ENCODE measurements at places on chromosomes 6 and 20. TPM values are rescaled to one million over a fixed set of nuclear protein-coding genes. Genes with fewer than 3 reads are reported as not detected.
A peak's percentile ranks its signal among the peaks of the same experiment; 100 is the strongest.

GRCh38 chr6:101110814-101111213 is 229.7 kb upstream of the ASCC3 start:
- no peaks in the 10 kb centered on the region for H3K36me3 ChIP-seq
- H3K4me1 ChIP-seq = no peaks in the 10 kb centered on the region

SLC26A8 gene
- not detected for polyA plus RNA-seq

DNA sequence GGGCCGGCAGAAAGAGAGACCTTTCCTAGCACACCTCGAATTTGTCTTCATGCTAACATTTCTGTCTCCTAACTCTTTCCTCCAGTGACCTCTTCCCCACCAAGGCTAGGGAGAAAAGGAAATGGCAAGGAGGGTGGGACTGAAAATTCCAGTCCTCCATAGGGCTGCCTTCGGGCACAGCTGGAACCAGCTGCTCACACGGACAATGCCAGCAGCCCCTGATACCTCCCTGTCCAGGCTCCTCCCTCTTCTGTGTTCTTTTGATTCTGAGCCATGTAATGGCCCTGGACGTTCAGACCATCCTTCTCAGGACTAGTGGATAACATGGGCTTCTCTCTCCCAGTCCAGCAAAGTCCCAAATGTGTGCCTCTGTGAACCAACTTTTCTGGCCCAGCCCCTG is 29.1 kb upstream of the PHACTR3 start:
- no peak overlapping the region for H3K27ac ChIP-seq
- no peaks in the 10 kb centered on the region for H3K27me3 ChIP-seq
- H3K4me1 ChIP-seq = no peaks in the 10 kb centered on the region
- H3K4me3 ChIP-seq = no peak overlapping the region
- no peak for DNase-seq
- H3K36me3 ChIP-seq = no peaks in the 10 kb centered on the region

NFATC2 gene
- 0.13 TPM for polyA plus RNA-seq

GRCh38 chr6:11785415-11785773 is 6.8 kb upstream of the ADTRP start:
- no peaks in the 10 kb centered on the region for H3K4me1 ChIP-seq
- H3K27me3 ChIP-seq = no peaks in the 10 kb centered on the region
- H3K36me3 ChIP-seq = no peaks in the 10 kb centered on the region
- H3K27ac ChIP-seq = no peak overlapping the region
- no peak overlapping the region for H3K4me3 ChIP-seq

- DNase-seq = no peak
- no peaks in the 10 kb centered on the region for H3K36me3 ChIP-seq
- no peak overlapping the region for H3K4me3 ChIP-seq
- H3K27me3 ChIP-seq = peaks cover 8% of the 10 kb centered on the region
- no peak overlapping the region for H3K27ac ChIP-seq
- no peaks in the 10 kb centered on the region for H3K4me1 ChIP-seq
These were observed 49.3 kb downstream of the CLIC5 start for GRCh38 chr6:45966340-45966739.

DNA sequence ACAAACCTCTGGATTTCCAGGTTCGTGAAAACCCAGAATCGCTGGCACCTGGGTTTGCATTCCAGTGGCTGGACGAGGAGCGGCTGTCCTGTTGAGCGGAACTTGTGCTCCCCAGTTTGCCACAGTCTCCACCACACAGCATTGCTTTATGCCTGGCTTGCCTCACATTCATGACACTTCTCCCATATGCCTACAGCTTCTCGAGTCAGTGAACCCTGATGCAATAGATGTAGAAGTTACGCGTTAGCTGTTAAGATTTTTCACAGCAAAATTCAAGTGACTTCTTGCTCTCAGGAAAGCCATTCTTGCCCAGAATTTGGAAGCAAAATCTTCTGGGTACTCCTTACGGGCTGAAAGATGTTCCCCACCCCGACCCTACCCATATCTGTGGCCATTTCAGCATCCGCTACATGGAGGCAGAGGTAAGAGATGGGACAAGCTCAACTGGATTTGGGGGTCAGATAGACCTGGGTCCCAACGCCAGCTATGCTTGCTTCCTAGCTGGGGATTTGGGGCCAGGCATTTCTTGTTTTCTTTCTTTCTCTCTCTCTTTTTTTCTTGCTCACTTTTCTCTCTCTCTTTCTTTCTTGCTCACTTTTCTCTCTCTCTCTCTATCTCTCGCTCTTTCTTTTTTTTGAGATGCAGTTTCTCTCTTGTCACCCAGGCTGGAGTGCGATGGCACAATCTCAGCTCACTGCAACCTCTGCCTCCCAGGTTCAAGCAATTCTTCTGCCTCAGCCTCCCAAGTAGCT is 12.4 kb upstream of the GDAP1L1 start:
- H3K36me3 ChIP-seq = no peaks in the 10 kb centered on the region
- no peak for DNase-seq
- no peaks in the 10 kb centered on the region for H3K27me3 ChIP-seq
- no peak overlapping the region for H3K4me3 ChIP-seq

GRCh38 chr6:140082867-140083297 is 708.4 kb upstream of the CITED2 start:
- no peaks in the 10 kb centered on the region for H3K27me3 ChIP-seq
- H3K4me3 ChIP-seq = no peak overlapping the region
- DNase-seq = no peak

- H3K4me1 ChIP-seq = peaks cover 4% of the 10 kb centered on the region
- no peak for DNase-seq
- no peak overlapping the region for H3K27ac ChIP-seq
- H3K36me3 ChIP-seq = peaks cover 91% of the 10 kb centered on the region
These were observed 201.8 kb downstream of the SASH1 start for GRCh38 chr6:148544421-148544820.

GNRH2 gene
- 0.31 TPM for polyA plus RNA-seq

DNA sequence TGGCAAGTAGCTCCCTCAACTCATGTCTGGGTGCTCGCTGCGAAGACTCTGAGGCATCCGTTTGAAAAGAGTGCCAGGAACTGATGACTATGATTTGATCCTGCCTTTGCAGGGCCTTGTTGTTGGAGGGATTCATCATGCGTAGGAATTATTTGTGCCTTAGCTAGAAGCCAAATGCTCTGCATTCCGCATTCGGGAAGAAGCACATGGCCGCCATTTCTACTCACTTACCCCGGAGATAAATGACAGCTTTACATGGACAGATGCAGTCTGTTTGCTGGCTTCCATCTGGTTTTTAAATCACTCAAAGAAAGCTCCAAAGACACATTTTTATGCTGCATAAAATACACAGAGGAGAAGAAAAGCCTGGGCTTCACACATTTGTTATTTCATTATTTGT is 363.3 kb upstream of the CDH4 start:
- H3K4me3 ChIP-seq = no peak overlapping the region
- H3K27me3 ChIP-seq = no peaks in the 10 kb centered on the region
- no peak overlapping the region for H3K27ac ChIP-seq
- H3K4me1 ChIP-seq = no peaks in the 10 kb centered on the region
- no peak for DNase-seq

HNF4A gene
- not detected for polyA plus RNA-seq

- H3K4me1 ChIP-seq = no peaks in the 10 kb centered on the region
- DNase-seq = no peak
- no peaks in the 10 kb centered on the region for H3K27me3 ChIP-seq
- no peaks in the 10 kb centered on the region for H3K36me3 ChIP-seq
These were observed 629.4 kb upstream of the FLRT3 start for GRCh38 chr20:14966808-14967207.

GTSF1L gene
- polyA plus RNA-seq = not detected

MRPS10 gene
- polyA plus RNA-seq = 29.8 TPM

- DNase-seq = no peak
- no peaks in the 10 kb centered on the region for H3K27me3 ChIP-seq
- no peaks in the 10 kb centered on the region for H3K4me1 ChIP-seq
- H3K4me3 ChIP-seq = no peak overlapping the region
These were observed 41.8 kb downstream of the RBM38 start for GRCh38 chr20:57432862-57433491.

EBF4 gene
- 15.9 TPM for polyA plus RNA-seq

BIRC7 gene
- polyA plus RNA-seq = not detected

BMP5 gene
- 0.05 TPM for polyA plus RNA-seq

BTN1A1 gene
- not detected for polyA plus RNA-seq

CRISP1 gene
- polyA plus RNA-seq = not detected

DNA sequence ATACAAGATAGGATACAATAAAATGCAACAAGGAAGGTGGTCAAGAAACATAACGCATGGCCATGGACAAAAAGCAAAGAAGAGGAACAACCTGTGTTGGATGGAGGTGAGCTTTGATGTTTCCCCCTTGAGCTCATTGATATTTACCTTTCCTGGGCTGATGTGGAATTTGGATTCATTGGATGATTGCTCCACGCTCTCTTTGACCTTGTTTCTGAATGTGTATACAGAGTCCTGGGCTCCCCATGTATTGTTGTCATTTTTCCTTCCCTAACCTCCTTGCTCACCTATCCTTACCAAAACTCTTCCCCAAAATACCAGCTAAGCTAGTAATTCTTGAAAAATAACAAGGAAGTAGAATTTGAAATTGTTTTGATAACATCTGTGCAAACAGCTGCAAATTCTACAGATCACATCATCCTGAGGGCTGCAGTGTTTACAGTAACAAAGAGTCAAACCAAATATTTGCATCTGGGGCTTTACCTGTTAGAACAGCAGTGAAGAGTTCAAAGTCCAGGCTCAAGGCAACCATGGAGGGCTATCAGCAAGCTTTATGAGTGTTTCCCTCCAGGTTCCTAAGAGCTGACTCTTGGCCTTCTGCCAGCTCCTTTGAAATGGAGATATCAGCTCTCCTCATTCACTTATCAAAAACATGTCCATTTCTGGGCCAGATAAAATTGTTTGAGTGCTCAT is 214.3 kb upstream of the MARCKS start:
- no peaks in the 10 kb centered on the region for H3K27me3 ChIP-seq
- no peak overlapping the region for H3K27ac ChIP-seq
- H3K36me3 ChIP-seq = no peaks in the 10 kb centered on the region
- DNase-seq = peak; percentile 52

DNA sequence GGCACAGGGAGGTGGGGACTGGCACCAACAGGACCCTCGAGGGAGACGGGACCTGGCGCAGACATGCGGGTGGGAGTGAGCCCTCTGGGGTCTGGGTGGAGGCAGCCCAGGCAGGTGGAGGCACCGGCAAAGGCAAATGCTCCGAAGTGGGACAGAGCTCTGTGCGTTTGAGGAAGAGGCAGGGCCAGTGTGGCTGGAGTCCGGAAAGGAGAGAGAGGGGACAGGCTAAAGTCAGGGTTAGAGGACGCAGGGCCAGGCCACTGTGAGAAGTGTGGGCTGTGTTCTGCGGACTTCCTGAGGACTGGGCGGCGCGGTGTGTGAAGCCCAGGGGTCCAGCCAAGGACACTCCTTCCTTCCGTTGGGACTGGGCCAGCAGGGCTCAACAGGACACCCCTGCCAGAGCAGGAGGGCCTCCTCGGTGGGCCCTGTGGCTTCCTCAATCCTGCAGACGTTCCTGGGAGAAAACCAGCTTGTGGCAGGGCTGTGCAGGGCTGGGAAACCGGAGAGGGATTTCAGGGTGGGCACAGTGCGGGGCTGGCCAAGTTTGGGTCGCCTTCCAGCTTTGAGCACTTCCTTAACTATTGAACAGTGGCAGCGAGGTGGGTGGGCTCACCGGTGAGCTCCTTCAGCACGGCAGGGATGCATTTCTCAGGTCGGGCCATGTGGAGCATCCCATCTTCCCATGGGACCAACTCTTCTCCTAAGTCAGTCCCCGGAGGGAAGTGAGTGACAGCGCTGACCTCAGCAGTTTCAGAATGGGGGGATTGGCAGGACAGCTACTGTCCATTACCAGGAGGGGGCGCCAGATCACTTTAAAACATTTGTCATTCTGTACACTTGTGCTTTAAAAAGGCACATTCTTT is 22.5 kb downstream of the MOCS3 start:
- H3K27me3 ChIP-seq = no peaks in the 10 kb centered on the region
- peaks cover 12% of the 10 kb centered on the region for H3K4me1 ChIP-seq
- DNase-seq = peak; percentile 83
- no peaks in the 10 kb centered on the region for H3K36me3 ChIP-seq
- no peak overlapping the region for H3K4me3 ChIP-seq

IP6K3 gene
- 0.21 TPM for polyA plus RNA-seq

DNA sequence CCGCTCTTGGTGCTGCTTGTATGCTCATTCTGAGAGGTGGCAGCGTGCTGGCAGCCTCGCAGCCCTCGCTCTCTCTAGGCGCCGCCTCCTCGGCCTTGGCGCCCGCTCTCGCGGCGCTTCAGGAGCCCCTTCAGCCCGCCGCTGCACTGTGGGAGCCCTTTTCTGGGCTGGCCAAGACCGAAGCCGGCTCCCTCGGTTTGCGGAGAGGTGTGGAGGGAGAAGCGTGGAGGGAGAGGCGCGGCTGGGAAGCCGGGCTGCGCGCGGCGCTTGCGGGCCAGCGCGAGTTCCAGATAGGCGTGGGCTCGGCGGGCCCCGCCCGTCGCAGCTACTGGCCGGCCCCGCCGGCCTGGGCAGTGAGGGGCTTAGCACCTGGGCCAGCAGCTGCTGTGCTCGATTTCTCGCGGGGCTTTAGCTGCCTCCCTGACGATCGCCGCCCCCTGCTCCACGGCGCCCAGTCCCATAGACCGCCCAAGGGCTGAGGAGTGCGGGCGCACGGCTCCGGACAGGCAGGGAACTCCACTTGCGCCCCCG is 19.5 kb upstream of the FAM8A1 start:
- H3K36me3 ChIP-seq = no peaks in the 10 kb centered on the region
- H3K4me3 ChIP-seq = peak overlapping the region; percentile 59
- H3K27ac ChIP-seq = peak overlapping the region; percentile 67
- H3K4me1 ChIP-seq = no peaks in the 10 kb centered on the region
- no peaks in the 10 kb centered on the region for H3K27me3 ChIP-seq
- peak; percentile 64 for DNase-seq

DNA sequence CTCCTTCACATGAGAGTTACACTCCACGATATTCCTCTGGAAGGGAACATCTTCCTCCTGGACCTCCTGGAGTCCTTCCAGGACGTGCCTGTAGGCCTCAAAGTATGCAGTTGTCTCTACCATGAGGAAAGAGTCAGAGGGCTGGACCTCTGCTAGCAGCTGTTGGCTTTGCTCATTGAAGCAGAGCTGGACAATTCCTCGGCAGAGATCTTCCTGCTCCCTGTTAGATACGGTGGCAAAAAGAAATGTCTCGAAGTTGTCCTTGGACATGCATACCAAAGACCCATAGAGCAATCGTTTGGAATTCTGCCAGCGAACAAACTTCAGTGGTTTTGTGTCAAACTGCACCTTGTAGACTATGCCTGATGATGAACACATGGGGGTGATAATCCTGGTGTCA is 7.7 kb downstream of the ZNFX1 start:
- no peak overlapping the region for H3K4me3 ChIP-seq
- H3K27me3 ChIP-seq = no peaks in the 10 kb centered on the region
- H3K36me3 ChIP-seq = peaks cover 50% of the 10 kb centered on the region

GRCh38 chr20:14303651-14304050 is 33.8 kb downstream of the FLRT3 start:
- no peak overlapping the region for H3K4me3 ChIP-seq
- H3K27me3 ChIP-seq = no peaks in the 10 kb centered on the region
- H3K4me1 ChIP-seq = no peaks in the 10 kb centered on the region
- H3K27ac ChIP-seq = no peak overlapping the region
- no peak for DNase-seq

- no peak overlapping the region for H3K4me3 ChIP-seq
- H3K36me3 ChIP-seq = no peaks in the 10 kb centered on the region
- DNase-seq = no peak
- peak overlapping the region; percentile 80 for H3K27ac ChIP-seq
- no peaks in the 10 kb centered on the region for H3K27me3 ChIP-seq
- peaks cover 23% of the 10 kb centered on the region for H3K4me1 ChIP-seq
These were observed 115.2 kb downstream of the MRPL14 start for GRCh38 chr6:44012078-44012493.

Measured in SK-N-SH (cell line).